Stimulated activated CD4-positive, alpha-beta T cell treated with anti-CD3 and anti-CD28 coated beads, Interleukin-1b, Interleukin-23, amount 100 ng/mL, for 1 hour (primary cell): ENCODE measurements at places on chromosomes 16 and 17.

DNA sequence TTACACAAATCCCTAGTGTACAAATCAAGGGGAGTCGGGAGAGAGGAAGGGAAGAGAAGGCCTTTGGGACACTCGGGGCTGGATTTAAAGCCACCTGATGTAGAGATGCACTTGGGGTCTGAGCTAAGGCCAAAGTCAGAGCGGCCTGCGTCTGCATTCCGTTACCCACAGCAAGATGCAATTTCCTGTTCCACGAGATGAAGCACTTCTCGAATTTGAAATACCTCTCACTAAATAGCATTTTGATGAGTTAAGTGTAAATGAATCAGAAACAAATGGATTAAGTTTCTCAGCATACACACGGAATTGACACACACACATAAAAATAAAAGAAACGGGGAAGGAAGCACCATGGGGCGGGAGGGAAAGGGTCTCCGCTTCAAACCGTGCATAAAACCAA lies 386.0 kb downstream of the SOX9 start:
- DNase-seq, result no peak

DNA sequence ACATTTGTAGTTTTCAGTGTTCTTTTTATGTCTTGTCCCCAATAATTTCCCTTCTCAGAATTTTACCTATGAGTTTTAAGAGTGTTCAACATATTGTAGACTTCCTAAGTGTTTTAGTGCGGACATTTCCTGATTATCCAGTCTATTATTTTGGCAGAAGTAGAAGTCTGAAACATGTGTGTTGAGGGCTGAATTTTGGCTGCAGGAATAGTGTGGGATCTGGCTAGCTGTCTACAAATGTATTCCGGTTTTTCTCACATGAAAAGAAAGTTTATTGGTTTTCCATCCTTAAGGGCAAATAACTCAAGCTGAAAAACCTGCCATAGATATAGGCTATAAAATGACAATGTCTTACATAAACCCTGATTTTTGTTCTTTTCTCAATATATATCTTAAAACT lies 33.0 kb upstream of the CA10 start:
- DNase-seq, result no peak

- DNase-seq, result no peak
Observed at GRCh38 chr16:66271074-66272060, 95.1 kb upstream of the CDH5 start.

- no peak for DNase-seq
Observed at GRCh38 chr16:88804552-88805339, 1.2 kb downstream of the CDT1 start.

DNA sequence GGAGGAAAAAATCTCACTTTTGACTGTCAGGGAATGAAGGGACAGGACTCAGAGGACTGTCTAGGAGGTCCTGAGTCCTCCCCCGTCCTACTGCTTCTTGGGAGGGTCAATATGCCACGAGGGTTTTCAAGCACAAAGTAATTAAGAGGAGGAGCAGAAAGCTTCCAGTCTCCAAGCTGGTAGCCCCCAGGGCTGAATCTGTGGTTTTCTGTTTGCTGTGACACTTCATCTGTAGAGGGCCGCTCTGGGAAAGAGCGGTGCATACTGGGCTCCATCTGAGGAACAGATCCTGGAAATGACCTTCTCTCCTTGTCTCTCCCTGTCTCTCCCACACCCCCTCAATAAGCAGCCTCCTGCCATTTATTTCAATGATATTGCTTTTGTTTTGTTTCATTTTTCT lies 180.1 kb upstream of the SDK2 start:
- no peak for DNase-seq

DNA sequence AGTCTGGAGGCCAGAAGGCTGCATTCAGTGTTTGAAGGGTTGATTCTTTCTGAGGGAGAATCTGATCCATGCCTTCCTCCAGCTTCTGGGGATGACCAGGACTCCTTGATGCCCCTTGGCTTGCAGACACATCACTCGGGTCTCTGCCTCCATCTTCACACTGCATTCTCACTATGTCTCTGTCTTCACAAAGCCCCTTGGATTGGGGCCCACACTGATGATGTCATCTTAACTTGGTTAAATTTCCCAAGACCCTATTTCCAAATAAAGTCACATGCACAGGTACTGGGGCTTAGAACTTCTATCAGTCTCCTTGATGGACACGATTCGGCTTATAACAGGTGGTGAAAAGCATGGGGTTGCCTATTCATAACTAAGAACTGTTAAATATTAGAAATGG lies 112.1 kb upstream of the MYOCD start:
- DNase-seq, result no peak
